ENCODE measurements at places on chromosomes 2 and 18.

DNA sequence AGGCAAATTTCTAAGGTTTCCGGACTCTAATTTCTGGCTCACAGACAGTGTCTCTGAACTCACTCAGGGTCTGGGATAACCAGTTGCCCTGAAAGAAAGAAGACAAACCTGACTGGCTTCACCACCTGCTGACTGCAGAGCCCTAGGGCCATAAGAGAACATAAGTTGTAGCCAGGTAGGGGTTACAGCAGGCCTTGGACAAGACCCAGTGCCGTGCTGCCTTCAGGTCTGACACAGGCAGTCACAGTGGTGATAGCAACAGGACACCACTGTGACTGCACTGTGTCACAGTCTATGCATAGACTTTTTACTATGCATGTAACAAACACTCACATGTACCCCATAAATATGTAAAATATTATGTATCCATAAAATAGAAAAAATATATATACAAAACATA, 508.5 kb downstream of the PID1 start:
- no peak for DNase-seq

- DNase-seq = no peak
Observed at GRCh38 chr2:181894381-181894780, 2.9 kb downstream of the ITPRID2 start.

GRCh38 chr18:11872479-11873136, 21.4 kb downstream of the CHMP1B start:
- DNase-seq = no peak

DNA sequence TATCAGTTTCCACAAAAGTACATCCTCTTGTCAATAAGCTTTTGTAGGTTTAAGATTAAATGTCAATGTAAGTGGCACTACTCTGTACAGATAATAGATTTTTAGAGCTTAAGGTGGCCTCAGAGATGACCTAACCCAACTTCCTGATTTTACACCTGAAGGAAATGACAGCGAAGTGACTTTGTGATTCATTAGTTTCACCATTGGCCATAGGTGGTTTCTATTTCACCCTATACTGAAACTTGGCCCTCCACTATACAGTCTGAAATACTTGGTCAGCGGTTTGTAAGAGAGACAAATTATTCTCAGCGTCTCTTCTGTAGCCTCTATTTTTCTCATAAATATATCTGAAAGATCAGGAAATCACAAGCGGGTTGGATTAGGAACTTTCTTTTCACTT, 330.4 kb upstream of the FAM98A start:
- no peak for DNase-seq

GRCh38 chr18:40447820-40448219, 1507.2 kb upstream of the PIK3C3 start:
- no peak for DNase-seq
